Naive thymus-derived CD4-positive, alpha-beta T cell (primary cell): ENCODE measurements at places on chromosomes 12 and 14.

DNA sequence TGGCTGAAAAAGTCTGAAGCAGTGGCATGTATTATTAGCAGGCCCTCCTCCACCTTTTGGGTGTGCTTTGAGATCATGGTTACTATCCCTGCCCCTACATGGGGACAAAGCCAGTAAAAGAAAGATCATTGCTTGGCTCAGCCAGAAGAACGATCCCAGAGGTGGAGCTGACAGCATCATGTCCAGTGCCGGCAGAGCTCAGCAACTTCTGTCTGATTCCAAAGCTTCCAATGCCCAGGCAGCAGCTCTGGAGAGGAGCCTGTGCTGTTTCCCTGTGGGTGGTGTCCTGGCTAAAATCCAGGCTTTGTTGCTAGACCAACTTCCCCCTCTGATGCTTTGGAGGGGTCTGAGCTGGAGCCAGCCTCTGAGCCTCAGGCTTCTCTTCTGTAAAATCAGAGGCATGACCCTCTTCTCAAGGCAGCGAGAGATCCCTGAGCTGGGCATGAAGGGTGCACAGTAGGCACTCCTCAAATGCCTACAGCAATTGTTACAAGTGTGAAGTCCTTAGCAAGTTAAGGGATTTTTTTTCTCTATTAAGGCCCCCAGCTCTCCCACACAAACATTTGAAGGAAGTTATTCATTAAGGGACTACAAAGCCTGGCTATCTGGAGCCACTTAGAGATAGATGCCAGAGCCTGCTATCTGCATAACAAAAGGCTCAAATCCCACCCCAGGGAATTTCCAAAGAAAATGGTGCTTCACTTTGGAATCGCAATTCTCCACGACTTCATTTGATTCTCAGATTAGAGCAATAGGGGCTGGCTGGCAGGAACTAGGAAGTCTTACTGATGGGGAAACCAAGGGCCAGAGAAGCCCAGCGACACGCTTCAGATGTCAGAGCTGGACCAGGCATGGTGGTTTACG is 10.9 kb upstream of the GSC start:
- DNase-seq = no peak

GRCh38 chr12:116354950-116355783 is 77.7 kb upstream of the MED13L start:
- no peak for DNase-seq

DNA sequence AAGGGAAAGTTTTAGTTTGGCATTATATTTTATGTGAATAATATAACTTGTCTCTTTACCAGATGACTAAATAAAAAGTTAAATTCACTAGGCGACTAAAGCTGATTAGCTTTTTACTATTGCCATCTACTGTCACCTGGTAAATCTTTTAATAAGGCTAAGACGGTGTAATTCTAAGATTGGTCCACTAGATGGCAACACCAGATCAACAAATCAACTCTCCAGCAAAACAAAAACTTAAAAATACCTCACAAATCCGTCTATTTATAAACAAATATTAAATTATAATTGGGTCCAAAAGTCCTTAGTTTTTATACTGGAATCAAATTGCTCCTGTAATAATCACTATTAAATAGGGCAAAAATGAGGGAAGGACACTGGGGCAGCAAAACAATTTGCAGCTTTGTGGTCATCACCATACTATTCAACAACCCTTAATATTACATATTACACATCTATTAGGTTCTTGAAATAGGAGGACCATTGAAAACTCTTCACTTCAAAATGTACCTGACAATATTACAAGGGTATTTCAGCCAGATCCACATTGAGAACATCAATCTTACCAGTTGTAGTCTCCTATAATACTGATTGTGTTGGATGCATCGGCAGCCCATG is 47.9 kb downstream of the GALC start:
- peak; percentile 53 for DNase-seq

- DNase-seq = no peak
Observed at GRCh38 chr14:88488897-88489296, 65.9 kb downstream of the PTPN21 start.

GRCh38 chr12:27462151-27462694 is 15.7 kb downstream of the SMCO2 start:
- DNase-seq = no peak

GRCh38 chr12:18703321-18703720 is 34.5 kb downstream of the PLCZ1 start:
- no peak for DNase-seq

GRCh38 chr14:86613786-86614185 is 1083.8 kb downstream of the FLRT2 start:
- no peak for DNase-seq

GRCh38 chr14:99040052-99040451 is 231.9 kb downstream of the BCL11B start:
- no peak for DNase-seq

GRCh38 chr14:77498120-77498979 is at the start of gene ISM2:
TSS of gene ISM2 (minus strand) at chr14:77498816. CDS start at chr14:77498793, 23 bp downstream.
- DNase-seq = peak; percentile 29

DNA sequence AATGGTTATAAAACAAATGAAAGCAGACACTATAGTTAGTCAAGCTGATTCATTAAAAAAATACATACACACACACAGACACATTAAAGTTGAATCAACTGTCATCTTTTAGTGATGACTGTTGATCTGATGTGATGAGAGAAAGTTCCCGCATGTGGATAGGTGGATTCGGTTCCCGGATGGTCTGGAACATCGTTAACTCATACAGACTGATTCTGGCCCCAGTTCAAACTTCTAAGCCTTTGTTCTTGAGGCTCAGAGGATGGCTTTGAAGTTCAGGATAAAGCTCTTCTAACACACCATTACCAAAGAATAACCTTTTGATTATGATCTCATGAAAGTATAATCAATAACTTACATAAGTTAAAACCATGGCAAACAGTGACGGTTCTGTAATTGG is 27.5 kb downstream of the WIF1 start:
- DNase-seq = no peak

DNA sequence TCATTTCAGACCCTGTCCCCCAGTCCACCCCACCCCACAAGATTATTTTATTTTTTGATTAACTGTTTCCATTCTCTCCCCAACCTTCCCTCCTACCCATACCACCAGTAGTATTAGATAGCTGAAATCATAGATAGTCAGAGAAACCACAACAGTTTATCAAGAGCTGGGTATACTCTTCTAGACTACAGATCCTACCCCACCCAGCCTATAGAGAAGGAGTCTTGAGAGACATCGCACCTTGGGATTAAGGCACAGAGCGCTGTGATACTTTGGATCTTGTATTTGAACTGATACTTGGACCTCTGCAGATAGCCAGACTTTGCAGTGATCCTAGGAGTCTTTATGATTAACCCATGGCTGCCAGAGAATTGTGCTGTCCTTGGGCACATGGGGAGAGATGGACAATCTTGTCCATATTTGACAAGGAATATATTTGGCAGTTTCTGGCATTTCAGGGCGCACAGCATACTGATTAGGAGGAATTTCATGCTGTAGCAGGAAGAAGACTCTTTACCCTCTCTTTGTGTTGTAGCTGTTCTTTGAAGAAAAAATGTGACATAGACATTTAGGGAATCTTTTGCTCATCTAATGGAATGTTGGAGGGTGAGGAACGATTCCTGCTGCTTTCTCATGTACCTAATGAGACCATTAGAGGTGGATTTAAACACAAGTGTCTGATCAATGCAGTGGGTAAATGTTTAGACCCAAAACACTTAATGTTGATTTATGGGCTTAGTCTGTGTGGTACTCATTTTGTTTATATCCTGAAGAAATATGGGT is 982 bp downstream of the RBMS2 start:
- DNase-seq = no peak

DNA sequence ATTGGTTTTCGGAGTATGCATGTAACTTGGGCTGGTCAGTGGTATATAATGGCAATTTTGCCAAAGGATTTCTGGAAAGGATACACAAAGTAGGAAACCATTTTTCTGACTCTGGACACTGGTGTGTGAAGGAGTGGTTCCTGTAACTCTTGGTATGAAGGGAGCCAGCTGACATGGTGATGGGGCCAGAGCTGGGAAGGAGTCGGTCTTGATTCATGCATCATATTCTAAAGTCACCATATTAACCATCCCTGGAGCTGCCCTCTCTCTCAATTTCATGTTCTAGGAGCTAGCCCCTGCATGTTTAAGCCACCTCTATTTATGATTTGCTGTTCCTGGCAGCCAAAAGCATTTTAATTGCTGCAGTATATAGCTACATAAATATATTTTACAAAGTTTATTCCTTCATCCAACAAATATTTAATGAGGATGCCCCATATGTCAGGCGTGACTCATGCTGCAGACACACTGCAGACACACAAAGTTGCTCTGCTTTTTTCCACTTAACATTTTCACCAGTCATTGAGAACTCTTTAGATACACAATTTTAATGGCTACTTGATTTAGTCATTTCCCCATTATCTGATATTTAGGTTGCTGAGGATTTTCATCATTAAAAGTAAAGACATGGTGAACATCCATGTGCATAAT is 78.7 kb upstream of the PSMC1 start:
- no peak for DNase-seq

DNA sequence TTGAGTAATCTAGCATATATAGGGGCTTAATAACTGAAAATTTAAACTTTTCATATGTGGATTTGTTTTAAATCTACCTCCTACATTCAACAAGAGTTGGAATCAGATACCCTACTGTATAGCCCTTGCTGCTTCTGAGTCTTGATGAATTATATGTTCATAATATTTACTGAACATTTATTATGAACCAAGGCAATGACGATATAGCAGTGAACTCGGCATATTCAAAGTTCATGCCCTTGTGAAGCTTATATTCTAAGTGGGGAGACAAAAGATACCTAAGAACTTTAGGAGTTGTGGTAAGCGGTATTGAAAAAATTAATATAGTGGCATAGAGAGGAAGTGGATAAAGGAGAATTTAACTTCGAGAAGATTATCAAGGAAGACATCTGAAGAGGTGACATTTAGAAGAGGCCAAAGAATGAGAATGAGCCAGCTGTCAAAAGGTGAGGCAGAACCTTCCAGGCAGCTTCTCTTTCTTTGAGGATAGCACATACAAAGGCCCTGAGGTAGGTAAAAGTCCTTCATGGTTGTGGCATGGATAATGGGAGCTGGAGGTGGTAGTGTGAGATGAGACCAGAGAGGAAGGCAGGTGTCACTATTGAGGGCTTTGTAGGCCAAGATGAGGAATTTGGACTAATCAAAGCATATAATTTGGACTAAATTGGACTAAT is 10.2 kb downstream of the EID3 start:
- DNase-seq = no peak

- DNase-seq = no peak
Observed at GRCh38 chr12:52749827-52750226, 27.3 kb downstream of the KRT76 start.

GRCh38 chr12:21766403-21766802 is 8.1 kb downstream of the KCNJ8 start:
- no peak for DNase-seq

GRCh38 chr12:78101946-78102635 is 271.4 kb downstream of the NAV3 start:
- DNase-seq = no peak
